Stimulated activated CD4-positive, alpha-beta T cell treated with anti-CD3 and anti-CD28 coated beads, Interleukin-15, amount 100 ng/mL, for 1 hour (primary cell): ENCODE measurements at places on chromosomes 3 and 15.

GRCh38 chr3:55718074-55718473, 231.0 kb upstream of the WNT5A start:
- DNase-seq, result no peak

GRCh38 chr3:8282541-8283165, 219.0 kb upstream of the LMCD1 start:
- DNase-seq, result no peak

- DNase-seq, result no peak
Observed at GRCh38 chr15:43911235-43911781, 84.5 kb downstream of the WDR76 start.

DNA sequence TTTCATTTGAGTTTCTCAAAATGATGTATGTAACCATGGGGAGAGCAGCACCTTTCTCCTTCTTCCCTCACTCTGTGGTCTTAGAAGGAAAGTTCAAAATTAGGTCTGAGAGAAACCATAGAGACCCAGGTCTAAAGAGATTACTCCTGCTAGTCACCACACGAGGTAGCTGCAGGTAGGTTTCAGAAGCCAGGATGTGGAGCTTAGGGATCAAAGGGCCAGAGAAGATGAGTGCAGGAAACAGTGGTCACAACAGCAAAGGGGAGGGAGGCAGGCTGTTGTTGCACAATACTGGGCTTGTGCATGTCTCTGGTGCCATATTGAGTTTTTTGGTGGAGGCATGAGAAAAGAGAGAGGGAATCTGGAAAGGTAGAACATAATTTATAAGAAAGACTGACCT, 583.6 kb downstream of the AGBL1 start:
- no peak for DNase-seq

DNA sequence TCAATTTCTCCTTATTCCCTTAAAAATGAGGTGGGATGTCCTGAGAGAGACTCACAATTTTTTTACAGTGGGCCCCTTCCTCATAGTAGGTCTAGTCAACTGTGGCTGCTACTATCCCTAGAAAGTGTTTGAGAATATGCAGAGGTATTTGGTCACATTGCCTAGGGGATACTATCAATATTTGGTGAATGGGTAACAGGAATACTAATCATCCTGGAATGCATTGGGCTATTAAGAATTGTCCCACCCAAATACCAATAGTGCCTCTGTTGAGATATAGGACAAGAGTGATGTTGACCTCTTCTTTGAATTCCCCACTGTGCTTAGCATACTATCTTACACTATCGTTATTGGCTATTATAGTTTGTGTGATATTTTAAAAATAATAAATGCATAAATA, 389.4 kb downstream of the DIPK2A start:
- no peak for DNase-seq

GRCh38 chr3:184377882-184378445, at the start of gene THPO:
THPO (minus strand) TSS chr3:184378207; CDS start chr3:184376259, 1,948 bp downstream.
- DNase-seq, result no peak

DNA sequence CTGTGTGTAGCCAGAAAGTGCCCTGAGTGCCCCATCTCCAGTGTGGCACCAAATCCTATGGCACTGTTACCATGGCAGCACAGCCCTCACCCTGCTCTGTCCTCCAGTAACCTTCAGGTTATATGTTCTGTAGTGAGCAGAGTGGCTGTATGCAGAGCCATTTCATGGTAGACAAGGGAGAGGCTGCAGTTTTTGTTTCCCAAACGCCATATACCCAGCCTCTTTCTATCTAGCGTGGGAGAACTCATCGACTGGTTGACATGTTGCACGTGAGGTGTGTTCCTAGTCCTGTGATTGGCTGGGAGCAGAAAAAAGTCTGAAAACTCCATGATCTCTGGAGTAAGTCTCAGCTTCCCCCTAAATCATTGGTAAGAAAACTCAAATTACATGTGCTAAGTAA, 2.0 kb downstream of the SIDT1 start:
- DNase-seq, result no peak

DNA sequence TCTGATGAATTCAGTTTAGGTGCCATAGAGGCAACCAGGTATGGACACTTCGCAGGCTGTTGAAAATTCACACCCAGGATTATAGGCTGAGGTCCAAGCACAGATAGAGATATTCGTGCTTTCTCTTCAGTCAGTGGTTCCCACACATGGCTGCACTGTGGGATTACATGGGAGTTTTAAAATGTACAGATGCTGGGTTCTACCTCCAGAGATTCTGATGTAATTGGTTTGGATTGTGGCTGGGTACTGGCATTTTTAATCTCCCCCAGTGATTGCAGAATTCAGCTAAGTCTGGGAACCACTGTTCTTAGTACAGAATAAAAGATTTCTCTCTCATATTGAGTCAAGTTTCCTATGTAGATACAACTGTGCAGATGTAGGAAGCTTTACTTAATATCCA, 91.6 kb downstream of the FOXB1 start:
- DNase-seq, result no peak
